ENCODE measurements at places on chromosomes 7 and 10.

- no peak for DNase-seq
Observed at GRCh38 chr10:29392376-29393021, 103.6 kb downstream of the LYZL1 start.

GRCh38 chr10:88106366-88106765 lies 242.9 kb downstream of the PTEN start:
- DNase-seq, result no peak

DNA sequence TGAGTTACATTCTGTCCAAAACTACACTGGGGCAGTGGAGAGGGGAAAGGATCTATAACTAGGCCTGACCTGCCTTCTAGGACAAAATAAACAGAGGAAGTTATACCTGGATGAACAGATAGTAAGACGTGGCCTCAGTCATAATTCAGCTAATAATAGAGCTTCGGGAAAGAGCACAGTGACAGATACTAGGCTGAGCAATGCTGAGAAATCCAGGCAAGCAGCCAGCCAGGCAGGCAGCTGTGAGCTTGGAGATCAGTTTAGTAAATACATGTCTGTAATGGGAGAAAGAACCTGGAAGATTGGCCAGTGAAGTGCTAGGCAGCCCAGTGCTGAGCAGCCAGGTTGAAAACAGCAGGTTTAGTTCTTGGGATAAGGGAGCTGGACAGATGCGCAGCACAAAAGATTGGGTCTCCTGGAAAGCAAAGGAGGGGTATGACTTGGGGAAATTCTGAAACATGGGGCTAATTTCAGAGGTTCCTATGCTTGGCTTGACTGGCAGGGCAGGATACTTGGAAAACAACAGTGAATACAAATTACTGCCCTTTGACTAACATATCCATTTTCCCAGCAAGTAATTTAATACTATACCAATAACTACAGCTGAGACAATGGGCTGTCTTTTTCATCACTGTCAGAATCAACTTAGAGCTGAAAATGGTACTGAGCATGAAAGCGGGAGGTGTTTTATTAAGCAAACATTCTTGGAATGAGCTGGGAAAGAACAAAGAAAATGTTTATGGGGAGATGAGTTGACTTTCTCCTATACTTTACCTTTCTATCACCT lies 140.8 kb downstream of the DGKB start:
- no peak for DNase-seq

- peak; percentile 34 for DNase-seq
Observed at GRCh38 chr10:28991333-28992270, 297.3 kb upstream of the LYZL1 start.

DNA sequence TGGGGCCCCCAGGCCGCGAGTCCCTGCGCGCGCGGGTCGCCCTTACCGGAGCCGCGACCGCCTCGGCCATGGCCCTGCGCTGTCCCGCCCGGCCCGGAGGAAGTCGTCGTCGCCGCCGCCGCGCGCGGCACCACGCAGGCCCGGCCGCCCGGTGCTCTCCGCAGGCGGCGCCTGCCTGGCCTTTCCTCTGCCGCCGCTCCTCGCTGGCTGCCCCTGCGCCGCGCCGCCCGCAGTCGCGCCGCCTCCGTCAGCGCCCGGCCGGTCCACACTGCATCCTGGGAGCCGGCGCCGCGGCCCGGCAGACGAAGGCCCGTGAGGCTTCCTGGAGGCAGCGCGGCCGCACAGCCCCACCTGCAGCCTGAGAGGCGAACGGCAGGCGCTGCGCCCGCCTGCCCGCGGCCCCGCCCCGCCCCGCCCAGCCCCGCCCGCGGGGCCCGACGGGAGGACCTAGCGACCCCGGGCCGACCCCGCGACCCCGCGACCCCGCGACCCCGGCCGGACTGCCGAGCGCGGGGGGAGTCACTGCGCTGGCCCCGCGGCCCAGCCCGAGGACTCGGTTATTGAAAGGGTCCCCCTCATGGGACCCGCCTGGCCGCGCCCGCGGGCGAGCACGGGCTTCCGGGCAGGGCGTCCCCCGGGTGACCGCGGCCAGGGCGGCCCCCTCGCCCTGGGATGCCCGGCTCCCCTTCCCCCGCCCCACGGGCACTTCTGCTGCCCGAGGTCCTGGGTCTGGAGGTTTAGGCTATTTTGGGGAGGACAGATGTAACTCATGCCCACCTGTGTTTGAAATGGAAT lies at the start of gene ZNF746:
Gene ZNF746, minus strand, starts transcription at position 343 of the 795 bp plus-strand sequence. Its CDS starts 273 bp downstream, at position 70.
- DNase-seq, result peak; percentile 85

DNA sequence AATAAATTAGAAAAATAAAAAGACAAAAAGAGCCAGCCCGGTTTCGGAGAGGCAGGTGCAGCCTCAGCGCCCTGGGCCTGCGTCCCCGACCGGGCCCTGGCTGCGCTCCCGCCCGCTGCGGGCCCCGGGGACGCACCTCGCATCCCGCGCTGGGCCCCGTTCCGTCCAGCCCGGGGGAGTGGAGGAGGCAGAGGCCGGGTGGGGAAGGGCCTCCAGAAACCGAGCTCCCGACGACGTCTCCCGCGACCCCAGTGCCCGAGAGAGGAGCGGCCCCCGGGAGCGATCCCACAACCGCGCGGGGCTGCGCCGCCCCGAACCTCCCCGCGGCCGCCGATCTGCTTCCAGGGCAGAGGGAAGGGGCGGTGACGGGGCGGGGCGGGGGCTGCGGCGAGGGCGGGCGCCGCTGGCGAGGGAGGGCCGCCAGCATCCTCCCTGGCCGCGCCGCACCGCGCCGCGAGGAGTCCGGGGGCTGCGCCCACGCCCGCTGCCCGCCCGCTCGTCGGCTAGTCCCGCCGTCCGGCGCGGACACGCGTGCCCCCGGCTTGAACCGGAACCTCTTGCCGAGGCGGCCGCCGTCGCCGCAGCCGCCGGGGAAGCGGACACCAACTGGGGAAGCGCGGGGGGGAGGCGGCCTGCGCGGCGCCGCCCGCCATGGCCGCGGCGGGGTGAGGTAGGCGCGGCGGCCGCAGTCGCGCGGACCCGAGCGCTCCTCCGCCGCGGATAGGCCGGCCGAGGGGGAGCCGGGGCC lies at the start of gene CCNY:
Gene CCNY, plus strand, starts transcription at position 426 of the 748 bp plus-strand sequence. CDS start 545 bp downstream, outside the sequence.
- peak; percentile 69 for DNase-seq

DNA sequence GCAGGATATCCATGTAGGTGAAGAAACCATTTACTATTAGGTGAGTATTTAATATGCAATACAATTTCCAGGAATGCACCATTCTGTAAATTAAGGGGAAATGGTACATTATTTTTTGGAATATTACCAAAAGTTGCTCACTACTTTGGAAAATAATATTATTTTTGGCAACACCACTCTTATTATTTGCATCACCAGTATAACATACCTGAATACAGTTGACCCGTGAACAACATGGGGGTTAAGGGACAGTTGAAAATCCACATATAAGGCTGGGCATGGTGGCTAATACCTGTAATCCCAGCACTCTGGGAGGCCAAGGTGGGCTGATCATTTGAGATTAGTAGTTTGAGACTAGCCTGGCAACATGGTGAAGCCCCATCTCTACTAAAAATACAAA lies 21.2 kb upstream of the FHIP2A start:
- no peak for DNase-seq

DNA sequence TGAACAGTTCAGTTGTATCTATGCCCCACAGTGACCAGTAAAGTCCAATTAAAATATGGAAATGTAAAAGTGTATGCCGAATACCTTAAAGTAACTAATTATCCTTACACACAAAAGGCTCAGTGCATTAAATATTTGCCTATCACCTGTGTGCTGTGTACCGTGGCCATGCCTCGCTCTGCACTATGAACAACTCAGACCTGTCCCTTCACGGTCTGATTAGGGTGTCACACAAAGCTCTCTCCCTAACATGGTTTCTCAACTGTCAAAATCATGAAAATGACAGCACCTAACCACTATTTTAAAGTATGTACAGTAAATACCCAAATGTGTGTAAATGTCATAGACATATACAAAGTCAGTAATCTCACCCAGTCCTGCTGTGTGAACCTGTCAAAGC lies 43.1 kb downstream of the STK17A start:
- DNase-seq, result no peak

DNA sequence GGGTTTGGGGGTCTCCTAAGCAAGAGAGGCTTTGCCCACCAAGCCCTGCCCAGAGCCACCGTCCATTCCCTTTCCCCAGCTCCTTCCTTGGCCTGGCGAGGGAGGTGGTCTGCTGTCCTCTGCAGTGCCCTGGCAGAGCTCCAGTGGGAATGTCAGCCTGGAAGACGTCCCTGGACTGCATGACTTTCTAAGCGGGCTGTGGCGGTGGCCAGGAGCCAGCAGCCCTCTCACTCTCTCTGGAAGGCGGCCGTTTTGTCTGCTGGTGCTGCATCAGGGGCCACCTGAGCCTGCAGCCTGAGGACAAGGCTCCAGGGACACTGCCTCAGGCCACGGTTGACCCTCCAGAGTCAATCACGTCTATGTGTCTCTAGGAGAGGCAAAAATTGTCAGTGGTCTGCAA lies 271.0 kb downstream of the SKAP2 start:
- no peak for DNase-seq

DNA sequence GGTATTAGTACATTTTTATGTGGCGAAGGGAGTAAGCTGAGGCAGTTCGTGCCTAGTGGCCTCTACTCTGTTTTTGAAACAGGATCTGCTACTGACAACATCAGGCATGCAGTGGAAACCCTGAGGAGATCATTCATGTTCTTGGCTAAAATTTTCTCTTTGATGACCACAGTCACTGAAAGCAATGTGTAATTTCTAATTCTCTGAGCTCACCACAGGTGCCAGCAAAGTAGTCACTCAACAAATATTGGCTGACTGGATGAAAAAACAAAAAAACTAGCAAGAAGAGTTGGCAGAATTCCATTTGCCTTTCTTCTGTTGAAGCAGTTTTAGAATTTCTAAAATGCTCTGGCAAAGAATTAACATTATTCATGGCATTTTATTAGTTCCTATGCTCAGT lies 176.5 kb upstream of the KCTD7 start:
- no peak for DNase-seq

- no peak for DNase-seq
Observed at GRCh38 chr7:151056666-151057505, 811 bp downstream of the CDK5 start.

DNA sequence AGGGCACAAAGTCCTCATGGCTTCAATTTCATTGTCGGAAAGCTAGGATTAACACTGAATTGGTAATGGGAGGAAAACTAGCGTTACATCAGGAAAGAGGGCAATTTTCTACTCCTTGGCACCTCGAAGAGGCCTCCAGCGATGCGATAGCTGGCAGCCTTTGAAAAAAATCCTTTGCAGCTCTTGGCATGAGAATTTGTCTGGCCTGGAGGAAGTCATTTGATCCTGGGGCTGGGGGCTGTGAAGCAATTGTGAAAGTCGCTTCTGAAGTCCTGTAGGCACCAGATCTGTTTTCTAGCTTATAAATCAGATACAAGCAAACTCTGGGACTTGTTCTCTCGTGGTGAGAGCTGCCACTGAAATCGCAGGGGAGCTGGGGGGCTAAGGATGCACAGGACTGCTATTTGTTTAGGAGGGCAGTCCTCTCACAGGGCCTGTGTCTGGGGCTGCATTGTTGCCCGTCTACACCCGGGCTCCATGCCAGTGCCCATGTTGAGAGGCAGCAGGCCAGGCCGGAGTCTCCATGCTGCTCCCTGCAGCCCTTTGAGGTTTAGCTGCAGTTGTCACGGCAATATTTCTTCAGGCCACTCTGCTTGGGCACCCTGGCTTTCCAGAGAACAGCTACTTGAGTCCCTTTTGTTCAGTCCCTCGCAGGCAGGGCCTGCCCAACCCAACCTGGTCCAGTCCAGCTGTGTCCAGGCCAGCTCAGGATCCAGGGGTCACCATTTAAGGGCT lies 206.8 kb upstream of the LYZL1 start:
- no peak for DNase-seq

- DNase-seq, result no peak
Observed at GRCh38 chr10:20995123-20995987, 98.2 kb upstream of the NEBL start.

DNA sequence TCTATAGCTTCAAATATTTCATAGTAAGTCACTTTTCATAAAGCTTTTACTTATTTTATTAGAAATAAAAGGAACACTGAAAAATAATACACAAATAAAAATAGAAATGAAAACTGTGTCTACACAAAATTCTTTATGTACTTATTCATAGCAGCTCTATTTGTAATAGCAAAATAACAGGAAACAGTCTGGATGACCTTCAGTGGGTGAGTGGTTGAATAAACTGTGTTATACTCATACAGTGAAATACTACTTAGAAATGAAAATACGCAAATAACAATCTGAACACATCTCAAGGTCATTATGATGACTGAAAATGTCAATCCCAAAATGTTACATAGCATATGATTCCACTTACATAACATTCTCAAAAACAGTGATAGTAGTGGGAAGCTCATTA lies 138.7 kb upstream of the PCLO start:
- no peak for DNase-seq

GRCh38 chr7:87850836-87851593 lies 25.1 kb downstream of the SLC25A40 start:
- no peak for DNase-seq

GRCh38 chr7:36265680-36266079 lies 112.6 kb downstream of the EEPD1 start:
- no peak for DNase-seq

DNA sequence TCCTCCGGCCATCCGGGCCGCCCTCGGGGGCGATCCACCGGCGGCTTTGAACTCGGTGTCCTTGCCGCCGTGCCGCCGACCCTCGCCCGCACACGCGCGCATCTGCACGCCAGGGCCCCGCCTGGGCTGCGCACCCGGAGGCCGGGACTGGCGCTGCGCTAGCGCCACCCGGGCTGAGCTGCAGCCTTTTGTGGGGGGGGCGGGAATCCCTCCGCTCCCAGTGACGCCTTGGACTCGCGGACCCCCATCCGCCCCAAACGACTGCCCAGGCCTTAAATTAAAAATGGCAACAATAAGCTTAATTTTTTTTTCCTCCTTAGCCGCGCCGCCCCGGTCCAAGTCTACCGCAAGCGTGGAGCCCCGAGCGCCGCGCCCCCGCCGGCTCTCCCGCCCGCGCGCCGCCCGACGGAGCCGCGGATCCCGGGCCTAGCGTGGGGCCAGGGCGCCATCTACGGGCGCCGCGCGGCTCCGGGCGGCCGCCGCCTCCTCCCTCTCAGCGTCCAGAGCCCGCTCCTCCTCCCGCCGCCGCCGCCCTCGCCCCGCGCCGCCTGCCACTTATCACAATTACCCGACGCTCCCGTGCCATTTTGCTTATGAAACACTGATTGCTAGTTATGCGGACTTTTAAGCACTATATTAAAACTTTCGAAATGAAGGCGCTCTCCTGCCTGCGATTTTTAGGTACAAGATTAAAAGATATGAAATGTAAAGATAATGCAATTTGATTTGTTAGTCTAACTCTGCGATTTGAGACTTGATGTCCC lies 7.5 kb upstream of the EBF3 start:
- peak; percentile 64 for DNase-seq

GRCh38 chr7:84210301-84210700 lies 15.7 kb upstream of the SEMA3A start:
- DNase-seq, result no peak

DNA sequence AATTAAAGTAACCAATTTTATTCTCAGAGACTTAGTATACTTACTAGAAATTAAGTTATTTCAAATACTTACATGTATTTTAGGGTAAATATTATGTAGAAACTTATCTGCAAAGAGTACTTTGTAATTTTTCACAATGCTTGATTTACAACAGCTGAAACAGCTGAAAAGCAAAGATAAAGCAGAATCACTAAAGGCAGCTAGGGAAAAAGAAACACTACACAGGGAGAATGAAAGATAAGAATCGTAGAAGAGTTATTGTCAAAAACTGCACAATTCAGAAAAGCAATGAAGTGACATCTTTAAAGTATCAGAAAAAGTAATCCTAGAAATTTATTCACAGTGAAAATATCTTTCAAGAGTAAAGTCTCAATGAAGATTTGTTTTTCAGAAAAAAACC lies 69.7 kb upstream of the ZNF804B start:
- DNase-seq, result no peak
